ENCODE measurements at places on chromosomes 16 and 17.

GRCh38 chr16:47467501-47467900, 6.4 kb downstream of the PHKB start:
- no peak for DNase-seq

DNA sequence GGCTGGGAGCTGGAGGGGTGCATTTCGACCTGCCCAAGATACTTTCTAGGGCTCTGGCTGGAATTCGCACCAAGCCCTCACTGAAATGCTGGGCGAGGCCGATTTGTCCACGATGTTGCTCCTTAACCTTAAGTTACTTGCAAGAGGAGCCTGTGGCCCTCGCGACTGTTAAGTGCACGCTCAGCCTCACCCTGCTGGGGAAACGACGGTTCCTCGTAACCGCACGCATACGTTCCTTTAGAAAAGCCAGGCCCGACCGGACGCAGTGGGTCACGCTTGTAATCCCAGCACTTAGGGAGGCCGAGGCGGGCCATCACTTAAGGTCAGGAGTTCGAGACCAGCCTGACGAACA, 607 bp upstream of the NCOR1 start:
- no peak for DNase-seq

DNA sequence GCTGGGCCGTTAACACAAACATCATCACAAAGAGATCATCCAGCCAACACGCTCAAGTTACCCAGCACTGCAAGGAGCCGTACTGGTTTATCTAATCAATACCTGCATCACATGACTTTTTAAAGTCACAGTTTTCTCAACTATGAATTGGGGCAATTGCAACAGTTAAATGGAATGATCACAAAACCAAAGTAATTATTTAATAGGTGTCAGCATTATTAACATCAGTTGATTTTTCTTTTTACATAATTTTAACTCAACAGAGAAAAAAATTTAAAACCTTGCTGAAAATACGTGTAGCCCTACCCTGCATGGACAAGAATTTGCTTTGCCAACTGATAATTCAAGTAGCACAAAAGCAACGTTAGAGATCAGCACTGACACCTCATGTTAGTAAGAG, 95.7 kb upstream of the SOX9 start:
- DNase-seq: no peak

DNA sequence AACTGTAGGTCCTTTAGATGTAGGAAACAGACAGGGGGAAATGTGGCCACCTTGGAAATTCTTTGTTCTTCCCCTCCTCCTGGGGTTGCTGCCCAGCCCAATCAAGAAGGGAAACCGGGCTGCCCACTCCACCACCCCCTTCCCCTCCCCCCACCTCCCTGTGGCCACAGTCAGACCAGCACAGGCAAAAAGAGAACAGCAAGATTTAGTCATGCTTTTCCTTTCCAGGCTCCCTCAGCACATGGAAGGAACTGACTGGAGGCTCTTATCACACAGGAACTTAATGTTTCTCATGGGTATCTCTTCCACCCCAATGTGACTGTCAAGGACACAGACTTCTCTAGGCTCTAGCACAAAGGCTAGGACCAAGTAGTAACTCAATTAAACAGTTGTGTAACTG, 3.0 kb upstream of the CCL1 start:
- no peak for DNase-seq

- no peak for DNase-seq
Measured at GRCh38 chr17:47057830-47058229, 78.8 kb upstream of the RPRML start.

DNA sequence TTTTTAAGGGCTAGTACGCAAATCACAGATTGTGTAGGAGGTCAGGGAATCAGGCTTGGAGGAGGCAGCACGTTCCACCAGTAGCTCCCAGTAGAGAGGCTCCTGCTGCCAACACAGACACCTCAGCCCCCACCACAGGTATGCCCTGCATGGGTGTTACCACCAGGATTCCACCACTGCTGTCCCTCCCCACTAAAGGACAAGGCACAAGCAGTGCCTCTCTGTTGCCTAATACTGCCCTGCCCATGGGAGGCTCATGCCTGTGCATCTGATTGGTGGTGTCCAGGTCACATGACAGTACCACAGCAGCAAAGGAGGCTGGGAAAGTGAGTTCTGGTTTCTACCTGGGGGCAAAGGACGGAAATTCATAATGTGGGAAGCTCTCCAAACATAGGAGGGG, 33.6 kb upstream of the CACNG4 start:
- no peak for DNase-seq

GRCh38 chr16:19375561-19376158, 42.0 kb upstream of the TMC5 start:
- peak; percentile 58 for DNase-seq

- DNase-seq: peak; percentile 86
Measured at GRCh38 chr17:48724251-48725003, 1.4 kb downstream of the PRAC2 start.

GRCh38 chr17:5260542-5260941, 21.5 kb upstream of the RABEP1 start:
- no peak for DNase-seq

GRCh38 chr16:87877942-87878507, 8.7 kb upstream of the SLC7A5 start:
- peak; percentile 71 for DNase-seq

DNA sequence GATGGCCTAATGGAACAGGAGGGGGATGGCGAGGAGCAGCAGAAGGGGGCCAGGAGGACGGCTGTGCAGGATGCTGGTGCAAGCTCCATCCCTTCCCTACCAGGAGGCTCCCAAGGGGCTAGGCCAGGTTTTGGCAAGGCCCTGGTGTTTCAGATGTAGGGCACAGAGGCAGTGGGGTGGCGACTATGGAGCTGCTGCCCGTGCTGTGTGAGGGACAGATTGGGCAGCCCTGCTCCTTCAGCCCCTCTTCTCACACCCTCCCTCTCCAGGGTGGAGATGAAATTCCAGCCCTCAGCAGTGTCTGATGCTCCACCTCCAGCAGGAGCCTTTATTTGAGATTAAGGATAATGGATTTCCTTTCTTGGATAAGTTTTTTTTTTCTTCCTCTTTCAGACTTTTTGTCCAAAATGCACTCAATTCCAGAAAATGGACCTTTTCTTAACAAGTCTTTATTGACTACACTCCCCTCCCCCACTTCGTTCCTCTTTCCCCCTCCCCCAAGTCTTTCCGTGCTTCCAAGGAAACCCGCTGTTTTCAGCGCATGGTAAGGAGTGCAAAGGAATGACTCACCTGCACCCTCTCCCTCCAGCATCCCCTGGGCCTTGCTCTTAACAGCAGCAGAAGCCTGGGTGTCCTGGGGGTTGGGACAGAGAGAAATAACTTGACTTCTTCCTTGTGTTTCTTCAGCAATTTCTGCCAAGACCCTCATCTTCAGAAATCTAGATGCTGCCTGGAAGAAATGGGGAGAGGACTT, 95.2 kb downstream of the CCDC182 start:
- no peak for DNase-seq

DNA sequence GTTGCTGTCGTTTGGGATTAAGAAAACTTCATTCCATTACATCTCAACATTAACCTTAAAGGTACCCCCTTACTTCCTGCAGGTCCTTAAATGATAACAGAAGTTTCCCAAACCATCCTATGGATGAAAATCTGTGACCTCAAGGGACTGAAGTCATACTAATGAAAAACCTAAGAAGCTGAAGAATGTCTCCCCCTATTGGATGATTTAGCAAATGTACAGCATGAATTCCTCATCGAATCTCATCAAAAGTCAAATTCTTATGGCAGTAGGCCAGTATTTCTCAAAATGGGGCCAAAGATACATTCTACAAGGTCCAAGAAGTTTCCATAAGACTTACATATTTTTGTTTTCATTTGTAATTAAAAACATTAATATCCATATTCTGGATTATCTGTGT, 13.5 kb downstream of the SCO1 start:
- no peak for DNase-seq

DNA sequence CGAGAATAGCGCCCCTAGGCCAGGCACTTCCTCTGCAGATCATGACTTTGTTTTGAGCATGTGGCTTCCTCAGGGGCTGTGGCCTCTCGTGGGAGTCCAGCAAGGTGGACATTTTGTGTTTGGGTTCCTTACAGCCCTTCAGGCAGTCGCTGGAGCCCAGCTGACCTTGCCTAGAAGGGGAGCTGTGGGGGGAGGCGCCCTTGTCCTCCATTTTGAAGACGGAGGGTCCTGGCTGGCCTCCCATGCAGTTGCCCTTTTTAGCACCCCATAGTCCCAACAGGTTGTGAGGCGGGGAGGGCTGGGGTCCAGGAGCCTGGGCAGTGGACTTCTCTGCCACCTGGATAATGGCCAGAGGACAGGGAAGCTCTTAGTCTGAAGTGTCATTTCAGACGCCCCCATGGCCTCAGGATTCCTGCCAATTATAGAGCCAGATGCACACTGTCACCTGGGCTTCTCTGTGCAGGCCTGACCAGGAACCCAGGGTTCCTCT, 1.4 kb downstream of the SOST start:
- no peak for DNase-seq

- DNase-seq: no peak
Measured at GRCh38 chr17:17681744-17682292, 560 bp downstream of the RAI1 start.

DNA sequence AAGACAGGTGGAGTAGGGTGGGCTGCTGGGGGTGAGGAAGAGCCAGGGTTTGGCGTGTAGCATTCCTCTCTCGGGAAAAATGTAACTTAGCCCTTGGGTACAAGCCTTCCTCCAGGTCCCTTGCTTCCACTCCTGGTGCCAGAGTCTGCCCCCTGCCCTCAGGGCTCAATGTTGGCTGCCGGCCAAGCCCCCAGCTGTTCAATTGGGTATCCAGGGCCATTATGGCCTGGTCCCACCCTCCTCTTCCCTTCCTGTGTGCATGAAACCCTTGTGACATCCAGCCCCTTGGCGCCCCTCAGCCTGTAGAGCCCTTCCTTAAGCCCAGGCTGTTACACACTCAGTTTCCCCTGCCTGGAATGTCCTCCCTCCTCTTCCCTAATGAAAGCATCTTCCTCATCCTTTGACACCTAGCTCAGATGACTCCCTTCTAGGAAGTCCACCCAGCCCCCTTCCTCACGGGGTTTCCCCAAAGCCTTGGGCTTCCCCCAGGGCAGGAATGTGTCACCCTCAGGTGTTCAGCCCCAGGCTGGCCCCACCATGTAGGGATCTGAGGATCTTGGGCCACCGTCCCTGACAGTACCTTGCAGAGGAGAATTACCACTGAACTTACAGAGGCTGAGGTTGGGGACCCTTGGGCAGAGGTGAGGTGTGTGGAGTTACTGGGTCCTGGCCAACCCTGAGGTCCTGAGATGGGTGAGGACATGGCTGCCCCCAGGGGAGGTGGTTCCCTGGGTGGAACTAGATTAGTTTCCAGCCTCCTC, 30.0 kb downstream of the B9D1 start:
- no peak for DNase-seq

GRCh38 chr16:82926500-82926899, 299.7 kb downstream of the CDH13 start:
- DNase-seq: no peak

- DNase-seq: no peak
Measured at GRCh38 chr17:58391302-58391984, 25.9 kb downstream of the RNF43 start.

DNA sequence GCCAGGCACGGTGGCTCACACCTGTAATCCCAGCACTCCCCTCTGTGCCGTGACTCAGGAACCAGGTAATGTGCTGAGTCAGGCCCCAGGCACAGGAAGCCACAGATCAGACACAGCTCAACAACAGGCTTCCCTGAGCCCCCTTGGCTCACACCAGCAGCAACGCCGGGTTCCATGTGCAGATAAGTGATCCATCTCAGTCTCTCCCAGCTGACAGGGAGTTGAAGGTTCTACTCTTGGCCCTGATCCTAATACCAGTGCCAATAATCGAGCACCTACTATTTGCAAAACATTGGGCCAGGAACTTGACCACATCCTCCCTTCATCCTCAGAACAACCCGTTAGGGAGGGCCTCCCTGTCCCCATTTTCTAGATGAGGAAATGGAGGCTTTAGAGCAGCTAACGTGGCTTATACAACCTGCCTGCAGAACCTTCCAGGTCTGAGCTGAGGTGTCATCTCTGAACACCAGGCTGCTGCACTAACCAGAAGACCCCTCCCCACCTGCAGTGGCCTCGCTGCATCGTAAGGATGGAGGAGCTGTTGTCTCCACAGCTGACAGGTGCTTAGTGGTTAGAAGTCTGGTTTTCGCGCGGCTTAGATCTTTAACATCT, 64.8 kb upstream of the AMZ2 start:
- DNase-seq: peak; percentile 79

- no peak for DNase-seq
Measured at GRCh38 chr17:43645765-43646481, 15.8 kb downstream of the MEOX1 start.

- no peak for DNase-seq
Measured at GRCh38 chr16:56870276-56870888, 5.4 kb downstream of the SLC12A3 start.

Data from activated CD8-positive, alpha-beta memory T cell treated with anti-CD3 and anti-CD28 coated beads for 24 hours (primary cell).